ENCODE measurements at places on chromosomes 4 and X. TPM values are rescaled to one million over a fixed set of nuclear protein-coding genes. Genes with fewer than 3 reads are reported as not detected.

Gene TREX2
- 2.9 TPM for total RNA-seq

DNA sequence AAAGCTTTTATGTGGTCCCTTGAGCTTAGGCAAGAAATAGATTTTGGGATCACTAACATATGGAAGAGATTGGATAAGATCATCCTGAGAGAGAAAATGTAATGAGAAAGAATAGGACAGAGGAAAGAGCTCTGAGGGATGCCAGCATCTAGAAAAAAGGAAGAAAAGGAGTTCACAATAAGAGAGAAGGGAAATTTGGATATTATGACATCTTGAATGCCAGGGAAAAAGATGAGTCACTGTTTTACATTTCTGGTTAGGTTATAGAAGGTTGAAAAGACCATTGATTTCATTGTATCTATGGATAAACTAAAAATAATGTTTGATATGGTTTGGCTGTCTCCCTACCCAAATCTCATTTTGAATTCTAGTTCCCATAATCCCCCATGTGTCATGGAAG, 208.5 kb downstream of the MAD2L1 start:
- DNase-seq, result no peak

DNA sequence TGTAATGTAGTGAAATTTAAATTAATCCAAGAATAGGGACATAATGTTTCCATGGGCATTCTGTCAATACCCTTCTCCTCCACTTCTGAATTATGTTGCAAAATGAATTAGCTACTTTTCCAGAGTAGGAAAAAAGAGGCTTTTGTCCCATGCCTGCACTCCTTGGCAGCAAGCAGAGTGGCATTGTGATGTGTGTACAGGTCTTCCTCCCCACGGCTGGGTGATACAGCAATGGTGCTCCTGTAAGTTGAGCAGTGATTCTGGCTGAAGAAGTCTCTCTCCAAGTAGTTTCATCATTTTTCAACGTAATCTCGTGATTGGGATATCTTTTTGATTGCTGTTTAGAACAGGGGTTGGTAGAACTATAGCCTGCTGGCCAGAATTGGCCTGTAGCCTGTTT, 59.9 kb downstream of the KIT start:
- DNase-seq, result no peak

Gene FSTL5
- 106 TPM for total RNA-seq

- no peak for DNase-seq
Measured at GRCh38 chr4:162699629-162700028, 467.1 kb downstream of the NAF1 start.

- DNase-seq, result no peak
Measured at GRCh38 chrX:8272821-8273220, 101.8 kb upstream of the VCX2 start.

Gene C4orf36
- total RNA-seq, result 2.0 TPM

DNA sequence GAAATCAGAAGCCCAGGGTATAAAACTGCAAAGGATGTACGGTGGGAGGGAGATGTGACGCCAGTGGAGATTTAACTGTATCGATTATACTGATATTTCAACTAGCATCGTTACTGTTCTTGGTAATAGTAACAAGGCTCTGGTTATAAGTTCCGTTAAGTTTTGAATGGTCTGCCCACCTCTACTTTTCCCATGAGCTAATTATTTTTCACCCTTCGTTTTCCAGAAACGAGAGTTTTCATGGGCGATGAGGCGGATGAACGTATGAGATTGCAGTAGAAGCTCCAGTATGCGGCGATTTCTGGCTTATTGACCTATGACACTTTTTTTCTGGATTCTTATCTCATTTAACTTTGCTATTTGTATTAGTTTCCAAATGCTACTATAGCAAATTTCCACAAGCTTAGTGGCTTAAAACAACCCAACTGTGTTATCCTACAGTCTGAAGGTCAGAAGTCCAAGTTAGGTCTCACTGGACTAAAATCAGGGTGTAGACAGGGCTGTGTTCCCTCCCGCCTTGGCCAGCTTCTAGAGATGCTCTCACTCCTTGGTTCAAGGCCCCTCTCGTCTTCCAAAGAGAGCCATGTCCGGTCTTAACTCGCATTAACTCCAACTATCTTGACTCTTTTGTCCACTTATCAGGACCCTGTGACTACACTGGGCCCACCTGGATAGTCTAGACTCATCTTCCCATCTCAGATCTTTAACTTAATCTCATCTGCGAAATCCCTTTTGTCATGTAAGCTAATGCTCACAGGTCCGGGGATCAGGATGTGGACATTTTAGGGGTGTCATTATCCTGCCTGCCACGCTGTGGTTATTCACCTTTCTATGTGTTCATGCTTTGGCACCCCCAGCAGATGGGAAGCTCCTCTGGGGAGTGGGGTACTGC, 122.5 kb downstream of the IRF2 start:
- no peak for DNase-seq

- DNase-seq, result no peak
Measured at GRCh38 chr4:6491235-6491634, 18.8 kb upstream of the PPP2R2C start.

DNA sequence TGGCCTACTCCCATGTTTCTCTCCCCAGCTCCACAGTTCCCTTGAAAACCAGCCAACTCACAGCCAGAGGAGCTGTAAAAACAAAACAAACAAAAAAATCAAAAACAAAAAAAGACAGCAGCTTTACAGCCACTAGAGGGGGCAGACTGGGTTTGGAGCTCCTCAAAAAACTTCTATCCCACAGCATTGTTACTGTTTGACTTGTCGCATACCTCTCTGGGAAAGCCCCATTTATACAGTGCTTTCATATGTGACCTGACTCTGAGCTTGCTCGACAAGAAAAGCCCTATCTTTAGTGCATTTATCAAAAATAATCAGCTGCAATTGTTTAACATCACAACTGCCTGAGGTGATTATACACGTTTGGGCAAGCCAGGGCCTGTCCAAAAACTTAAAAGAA, 21.6 kb downstream of the TSPAN6 start:
- no peak for DNase-seq

Gene ALB
- total RNA-seq, result 0.41 TPM

DNA sequence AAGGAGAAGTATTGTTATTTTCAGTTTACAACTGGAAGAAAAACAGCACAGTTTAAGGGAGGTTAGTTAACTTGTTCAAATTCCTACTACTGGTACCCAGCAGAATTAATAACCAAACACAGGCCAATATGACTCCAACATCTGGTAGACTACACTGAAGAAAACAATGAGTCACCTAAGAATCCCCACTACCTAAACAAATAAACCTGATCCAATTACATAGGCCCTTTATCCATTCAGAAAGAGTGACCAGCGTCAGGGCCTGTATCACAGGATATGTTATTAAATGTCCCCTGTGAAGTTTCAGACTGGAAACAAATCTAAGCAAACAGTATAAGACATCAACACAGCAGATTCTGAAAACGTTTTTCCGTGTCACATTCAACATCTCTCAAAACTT, 492.5 kb upstream of the INTU start:
- DNase-seq, result no peak

Gene MAP3K15
- total RNA-seq, result 0.82 TPM

Gene TBC1D19
- 111 TPM for total RNA-seq

GRCh38 chr4:55447831-55448230, 52.1 kb downstream of the TMEM165 start:
- no peak for DNase-seq

Gene GALNT7
- total RNA-seq, result 13.5 TPM

DNA sequence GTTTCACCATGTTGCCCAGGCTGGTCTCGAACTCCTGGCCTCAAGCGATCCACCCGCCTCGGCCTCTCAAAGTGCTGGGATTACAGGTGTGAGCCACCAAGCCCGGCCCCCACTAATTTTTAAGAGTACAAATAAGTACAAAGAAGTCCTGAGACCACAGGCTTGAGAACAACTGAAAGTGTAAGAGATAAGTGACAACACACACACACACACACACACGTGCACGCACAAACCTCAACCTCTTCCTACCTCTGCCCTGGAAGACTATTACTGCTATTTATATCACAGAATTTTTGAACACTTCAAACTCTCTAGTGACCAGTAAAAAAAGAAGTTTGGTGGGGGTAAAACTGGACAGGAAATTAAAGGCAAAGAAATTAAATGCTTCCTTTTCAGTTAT, 7.5 kb downstream of the KLHL15 start:
- DNase-seq, result no peak

GRCh38 chr4:78669453-78669852, 106.7 kb upstream of the BMP2K start:
- DNase-seq, result no peak

DNA sequence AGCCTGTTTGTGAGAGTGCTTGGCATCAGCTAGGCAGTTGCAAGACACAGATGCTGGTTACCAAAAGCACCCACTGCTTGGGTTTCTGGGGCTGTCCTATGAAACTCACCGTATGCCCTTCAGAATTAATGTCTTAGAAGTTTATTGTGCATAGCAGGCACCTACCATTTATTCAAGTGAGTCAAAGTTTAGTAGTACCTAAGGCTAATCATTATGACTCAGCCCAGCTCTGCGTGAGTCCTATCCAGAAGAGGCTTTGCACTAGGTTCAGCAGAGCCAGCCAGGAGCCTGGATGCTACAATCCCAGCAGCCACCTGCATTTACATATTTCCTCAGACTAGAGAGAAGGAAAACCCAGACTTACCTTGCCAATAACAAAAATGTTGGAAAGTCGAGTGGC, 4.2 kb downstream of the RPS4X start:
- no peak for DNase-seq

GRCh38 chrX:107576392-107576791, 51.9 kb upstream of the PRPS1 start:
- no peak for DNase-seq

DNA sequence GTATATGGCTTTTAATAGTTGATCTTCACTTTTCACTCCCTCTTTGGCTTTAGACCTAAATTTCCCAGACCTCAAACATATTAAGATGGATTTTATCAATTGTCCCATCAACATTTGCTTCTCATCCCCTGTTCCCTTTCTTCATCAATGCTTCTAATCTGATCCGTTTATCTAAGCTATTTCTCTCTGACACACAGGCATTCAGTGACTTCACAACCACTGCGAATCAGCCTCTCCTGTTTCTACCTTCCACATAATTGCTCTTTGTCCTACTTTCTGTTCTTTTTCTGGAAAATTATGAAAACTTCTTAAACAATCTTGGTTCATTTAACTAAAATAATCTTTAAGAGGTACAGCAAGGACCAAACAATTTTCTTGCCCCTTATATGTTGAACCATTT, 115.2 kb downstream of the GLRA3 start:
- no peak for DNase-seq

DNA sequence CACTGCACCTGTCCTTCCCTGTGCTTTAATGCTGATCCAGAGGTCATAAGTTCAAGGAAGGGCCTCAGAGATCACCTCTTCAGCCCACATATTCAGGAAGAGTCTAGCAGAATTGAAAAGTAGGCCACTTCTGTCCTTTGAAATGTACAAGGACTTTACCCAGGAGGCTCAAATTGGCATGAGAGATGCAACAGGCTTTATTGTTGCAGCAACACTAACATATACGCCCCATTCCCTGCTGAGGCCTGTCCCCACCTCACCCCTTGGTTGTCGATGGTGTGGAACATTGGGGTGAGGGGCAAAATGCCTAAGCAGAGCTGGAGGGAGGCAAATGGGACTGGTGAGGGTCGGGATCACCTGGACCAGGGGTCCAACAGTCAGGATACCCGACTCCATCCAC, 2.8 kb downstream of the PRAF2 start:
- no peak for DNase-seq

Gene PLS3
- 76.2 TPM for total RNA-seq

Gene MTTP
- total RNA-seq, result 2.0 TPM

Gene KLHL13
- total RNA-seq, result 93.3 TPM

DNA sequence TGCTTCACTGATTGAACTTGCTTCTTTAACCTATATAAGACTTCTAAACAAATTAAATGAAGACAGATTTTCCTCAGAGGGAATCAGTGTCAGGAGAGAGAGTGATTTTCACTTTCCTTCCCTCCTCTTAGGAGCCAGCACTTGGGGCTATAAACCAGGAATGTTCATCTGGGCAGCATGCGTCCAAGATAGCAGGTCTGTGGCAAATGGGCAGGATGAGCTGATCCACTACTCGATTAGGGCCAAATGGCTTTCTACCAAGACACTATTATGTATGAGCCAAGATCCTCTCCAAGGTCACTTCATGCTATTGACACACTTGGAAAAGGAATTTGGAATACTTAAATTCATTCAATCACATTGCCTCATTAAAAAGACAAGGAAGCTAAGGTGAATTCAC, 203.9 kb upstream of the GRID2 start:
- DNase-seq, result no peak

- DNase-seq, result no peak
Measured at GRCh38 chr4:124337874-124338273, 374.7 kb downstream of the ANKRD50 start.

Gene TIGD4
- total RNA-seq, result 3.3 TPM

DNA sequence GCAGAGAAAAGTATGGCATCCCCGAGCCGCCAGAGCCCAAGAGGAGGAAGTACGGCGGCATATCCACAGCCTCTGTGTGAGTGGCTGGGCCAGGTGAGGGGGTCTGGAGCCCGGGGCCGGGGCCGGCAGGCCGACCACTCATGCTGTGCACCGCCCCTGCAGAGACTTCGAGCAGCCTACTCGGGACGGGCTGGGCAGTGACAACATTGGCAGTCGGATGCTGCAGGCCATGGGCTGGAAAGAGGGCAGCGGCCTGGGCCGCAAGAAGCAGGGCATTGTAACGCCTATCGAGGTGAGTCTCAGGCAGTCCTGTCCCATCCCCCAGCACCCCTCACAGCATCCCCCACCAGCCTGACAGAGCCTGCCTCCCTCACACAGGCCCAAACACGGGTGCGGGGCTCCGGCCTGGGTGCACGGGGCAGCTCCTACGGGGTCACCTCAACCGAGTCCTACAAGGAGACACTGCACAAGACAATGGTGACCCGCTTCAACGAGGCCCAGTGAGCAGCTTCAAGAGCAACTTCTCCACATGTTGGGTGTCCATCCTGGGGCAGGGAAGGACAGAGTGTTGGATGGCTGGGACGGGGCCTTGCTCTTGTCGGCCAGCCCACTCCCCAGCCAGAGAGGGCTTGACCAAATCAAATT, 7.4 kb upstream of the UBA1 start:
- DNase-seq, result no peak

DNA sequence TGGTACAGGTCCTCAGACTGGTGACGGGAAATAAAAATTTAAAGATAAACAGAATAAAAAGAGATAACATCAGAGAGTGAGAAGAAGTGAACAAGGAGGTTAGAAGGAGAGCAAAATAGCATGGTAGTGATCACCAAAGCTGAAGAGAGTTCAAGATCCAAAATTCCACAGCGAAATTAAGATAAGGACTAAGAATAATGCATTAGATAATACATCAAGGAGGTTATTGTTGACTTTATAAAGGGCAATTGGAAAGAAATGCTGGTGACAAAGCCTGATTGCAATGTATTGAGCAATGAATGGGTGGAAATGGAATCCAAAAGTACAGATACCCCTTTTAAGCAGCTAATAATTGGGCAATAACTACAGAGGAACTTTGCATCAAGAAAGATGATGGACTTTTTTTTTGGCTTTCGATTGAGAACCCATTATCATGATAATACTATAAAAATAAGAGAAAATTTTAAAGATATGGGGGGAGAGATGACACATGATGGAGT, 101.6 kb upstream of the MAP9 start:
- no peak for DNase-seq

- DNase-seq, result no peak
Measured at GRCh38 chr4:19063662-19064061, 1042.1 kb upstream of the LCORL start.
